Stimulated activated CD4-positive, alpha-beta T cell treated with anti-CD3 and anti-CD28 coated beads, Interleukin-15, amount 100 ng/mL, for 1 hour (primary cell): ENCODE measurements at places on chromosomes 6 and 20.

GRCh38 chr20:50743087-50743486, 11.7 kb downstream of the PARD6B start:
- DNase-seq = no peak

- no peak for DNase-seq
Observed at GRCh38 chr20:341682-342081, 5.2 kb upstream of the NRSN2 start.

- DNase-seq = no peak
Observed at GRCh38 chr6:47520282-47520681, 42.7 kb downstream of the CD2AP start.

- no peak for DNase-seq
Observed at GRCh38 chr6:152271776-152272464, 365.2 kb downstream of the SYNE1 start.

GRCh38 chr6:135189344-135189743, 8.2 kb downstream of the MYB start:
- no peak for DNase-seq

DNA sequence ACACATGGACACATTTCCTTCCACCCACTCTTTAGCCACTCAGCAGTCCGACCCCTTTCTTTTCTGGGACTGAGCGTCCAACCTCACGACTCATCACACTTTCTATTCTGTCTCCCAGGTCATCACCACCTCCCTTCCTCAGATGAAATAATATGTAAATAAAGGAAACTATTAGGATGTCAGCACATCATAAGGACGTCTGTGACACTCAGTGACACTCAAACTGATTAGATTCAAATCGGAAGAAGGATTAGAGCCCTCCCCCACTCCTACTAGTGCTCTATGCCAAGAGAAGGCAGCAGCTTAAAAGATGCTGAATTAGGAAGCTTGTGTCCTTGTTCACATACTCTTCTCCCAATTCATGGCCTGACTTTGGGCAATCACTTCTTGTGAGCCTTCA, 113.6 kb downstream of the TNFRSF21 start:
- DNase-seq = no peak

DNA sequence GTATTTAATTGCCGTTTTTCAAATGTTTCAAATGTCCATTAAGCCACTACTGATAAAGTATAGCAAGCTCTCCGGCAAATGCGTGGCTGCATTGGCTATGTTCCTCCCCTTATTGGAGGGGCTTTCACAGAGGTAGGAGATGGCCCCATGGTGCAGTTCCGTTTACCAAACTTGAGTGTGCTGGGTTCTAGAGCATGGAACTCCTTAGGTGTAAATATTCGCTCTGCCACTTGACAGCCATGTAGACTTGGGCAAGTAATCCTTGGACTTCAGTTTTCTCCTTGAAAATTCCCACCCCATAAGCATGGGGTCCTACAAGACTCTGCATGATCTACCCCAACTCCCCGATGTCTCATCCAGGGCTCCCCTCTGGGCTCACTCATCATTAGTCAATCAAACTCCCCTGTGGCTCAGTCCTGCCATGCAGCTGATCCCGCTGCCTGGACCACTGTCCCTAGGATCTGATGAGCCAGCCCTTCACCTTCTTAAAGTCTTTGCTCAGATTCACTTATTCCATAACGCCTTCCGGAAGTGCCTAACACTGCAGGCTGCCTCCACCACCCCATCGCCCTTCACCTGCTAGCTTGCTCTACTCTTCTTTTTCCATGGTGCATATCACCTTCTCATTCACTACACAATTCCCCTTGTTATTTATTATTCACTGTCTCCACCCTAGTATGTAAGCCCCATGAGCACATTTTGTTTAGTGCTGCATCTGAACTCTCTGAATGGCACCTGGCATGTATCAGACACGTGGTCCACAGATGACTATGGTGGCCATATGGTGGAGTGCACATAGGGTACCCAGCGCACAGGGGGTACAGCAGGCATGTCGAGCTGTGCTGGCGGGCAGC, 18.8 kb downstream of the PRR18 start:
- DNase-seq = no peak

- DNase-seq = no peak
Observed at GRCh38 chr6:589090-589489, 67.8 kb downstream of the HUS1B start.

DNA sequence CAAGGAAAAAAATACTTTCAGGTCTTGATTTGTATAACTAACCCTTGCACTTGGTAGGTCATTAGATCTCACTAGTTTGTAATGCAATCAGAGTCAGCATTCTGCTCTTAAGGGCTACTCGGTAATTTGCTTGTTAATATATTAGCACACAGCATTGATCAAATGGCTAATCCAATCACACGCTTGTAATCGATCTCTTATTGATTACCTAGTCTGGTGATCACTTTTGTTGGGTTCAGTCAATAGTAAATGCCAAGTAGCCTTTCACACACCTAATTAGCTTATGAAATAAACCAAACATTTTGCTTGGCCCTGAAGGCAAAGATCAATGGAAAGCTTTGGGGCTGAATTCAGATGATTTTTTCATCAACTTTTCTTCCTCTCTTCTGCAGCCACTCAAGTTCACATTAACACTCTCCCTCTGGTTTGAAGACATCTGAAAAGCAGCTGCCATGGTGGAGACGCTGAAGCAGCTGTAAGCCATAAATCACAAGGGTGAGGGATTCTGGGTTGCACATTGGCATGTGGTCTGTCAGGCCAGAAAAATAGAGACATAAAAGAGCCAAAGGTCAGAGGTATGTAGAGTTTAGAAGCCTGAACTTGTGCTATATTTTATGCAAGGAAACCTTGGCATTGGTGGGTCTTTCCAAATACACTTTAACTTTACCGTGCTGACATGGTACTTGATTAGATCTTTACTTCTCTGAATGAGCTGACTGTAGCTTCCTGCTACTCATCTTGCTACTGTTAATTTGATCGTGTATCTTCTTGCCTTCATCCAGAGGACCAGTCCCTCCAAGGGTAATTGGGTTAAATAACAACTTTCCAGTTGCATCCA, 234.4 kb downstream of the SIM1 start:
- DNase-seq = no peak

DNA sequence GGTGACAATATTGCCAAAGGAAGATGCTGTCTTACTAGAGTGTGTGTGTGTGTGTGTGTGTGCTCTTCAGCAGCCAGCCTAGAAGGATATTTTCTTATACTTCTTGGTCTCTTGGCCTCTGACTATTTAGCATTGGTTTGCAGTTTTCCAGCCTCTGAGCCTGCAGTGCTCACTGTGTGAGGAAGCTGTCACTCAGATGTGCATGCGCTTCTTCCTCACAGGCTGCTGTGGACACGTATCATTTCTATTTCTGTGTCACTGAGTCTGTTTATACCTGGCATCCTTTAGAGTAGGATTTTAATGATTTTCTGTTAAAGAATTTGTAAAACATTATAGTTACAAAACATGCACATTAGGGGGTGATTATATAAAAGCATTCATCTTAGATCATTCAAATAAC, 83.3 kb downstream of the ALDH8A1 start:
- DNase-seq = no peak

DNA sequence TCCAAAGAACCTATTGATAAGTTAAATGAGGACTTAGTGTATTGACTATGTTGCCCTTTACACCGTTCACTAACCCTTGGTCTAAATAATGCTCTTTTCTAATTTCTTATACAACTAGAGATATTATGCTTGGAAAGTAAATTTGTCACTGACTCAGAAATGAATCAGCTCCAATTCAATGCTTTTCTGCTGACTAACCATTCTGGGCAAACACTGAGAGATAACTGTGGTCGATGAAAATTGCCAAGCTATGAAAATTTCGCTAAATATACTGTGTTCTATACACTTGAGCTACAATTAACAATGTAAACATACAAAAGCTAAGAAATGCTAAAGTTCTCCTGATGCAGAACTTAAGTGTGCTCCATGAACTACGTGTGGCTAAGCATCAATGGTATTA, 23.1 kb upstream of the FBXO9 start:
- DNase-seq = no peak

- DNase-seq = no peak
Observed at GRCh38 chr20:19022791-19023448, 189.5 kb upstream of the SLC24A3 start.

- DNase-seq = no peak
Observed at GRCh38 chr6:113411011-113411410, 446.1 kb upstream of the MARCKS start.

- no peak for DNase-seq
Observed at GRCh38 chr6:85865420-85866369, 223.0 kb upstream of the SYNCRIP start.

DNA sequence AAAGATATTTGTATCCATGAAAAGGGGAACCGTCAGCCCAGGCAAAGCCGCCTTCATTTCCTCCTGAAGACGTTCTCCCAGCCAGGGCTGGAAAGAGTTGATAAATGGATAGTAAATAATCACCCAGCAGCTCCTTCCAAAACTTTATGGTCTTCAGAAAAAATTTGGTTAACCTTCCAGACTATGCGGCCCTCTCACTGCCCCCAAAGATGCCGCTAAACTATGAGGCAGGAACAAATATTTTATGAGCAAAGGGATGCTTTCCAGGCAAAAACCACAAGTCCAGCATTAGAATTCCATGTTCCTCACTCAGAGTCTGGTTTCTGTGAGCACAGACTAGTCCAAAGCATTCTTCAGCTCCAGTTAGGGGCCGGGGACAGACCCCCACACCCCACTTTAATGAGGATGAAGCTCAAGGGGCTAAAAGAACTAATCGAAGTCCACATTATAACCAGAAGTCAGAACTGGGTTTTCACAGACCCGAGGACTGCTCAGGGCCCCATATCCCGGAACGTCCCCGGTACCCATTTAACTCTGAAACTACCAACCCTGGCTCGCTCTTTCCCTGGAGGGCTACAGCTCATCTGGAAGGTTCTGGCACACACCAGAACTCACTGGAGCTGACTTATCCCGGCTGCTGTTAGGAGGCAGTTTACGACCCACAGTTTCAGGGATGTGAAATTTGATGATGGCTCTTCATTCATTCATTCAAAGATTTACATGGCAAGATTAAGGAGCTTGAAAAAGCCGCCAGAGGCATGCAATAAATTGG, 29.4 kb downstream of the BMP7 start:
- no peak for DNase-seq

DNA sequence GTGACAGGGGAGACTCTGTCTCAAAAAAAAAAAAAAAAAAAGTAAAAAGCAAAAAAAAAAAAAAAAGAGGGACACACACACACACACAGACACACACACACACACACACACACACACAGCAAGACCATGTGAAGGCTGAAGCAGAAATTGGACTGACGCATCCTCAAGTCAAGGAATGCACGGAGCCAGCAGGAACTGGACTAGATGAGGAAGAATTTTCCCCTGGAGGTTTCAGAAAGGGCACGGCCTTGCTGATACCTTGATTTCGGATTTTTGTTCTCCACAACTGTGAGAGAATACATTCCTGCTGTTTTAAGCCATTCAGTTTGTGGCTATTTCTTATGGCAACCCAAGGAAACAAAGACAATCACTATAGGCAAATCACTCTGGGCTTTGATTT, 176.9 kb upstream of the SALL4 start:
- no peak for DNase-seq

DNA sequence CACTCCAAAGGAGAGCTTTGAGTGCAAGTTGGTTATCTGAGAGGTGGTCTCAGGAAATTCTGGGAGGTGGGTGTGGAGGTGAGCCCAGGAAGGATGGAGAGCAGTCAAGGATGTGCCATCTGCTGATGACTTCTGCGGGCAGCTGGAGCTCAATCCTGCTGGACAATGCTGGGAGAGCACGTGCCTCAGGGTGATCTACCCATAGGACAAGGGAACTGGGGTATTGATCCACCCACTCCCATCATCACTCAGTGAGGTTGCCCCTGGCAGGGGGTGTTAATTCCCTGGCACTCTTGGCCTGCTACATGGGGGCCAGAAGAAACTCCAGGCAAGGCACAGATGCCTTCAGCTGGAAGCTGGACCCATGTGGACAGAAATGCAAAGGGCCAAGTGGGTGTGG, 7.1 kb upstream of the ZBP1 start:
- DNase-seq = no peak

- DNase-seq = no peak
Observed at GRCh38 chr6:52155791-52156576, 30.2 kb upstream of the IL17A start.

- no peak for DNase-seq
Observed at GRCh38 chr20:47576516-47577033, 74.9 kb downstream of the NCOA3 start.
